ENCODE measurements at places on chromosomes 6 and 20.

DNA sequence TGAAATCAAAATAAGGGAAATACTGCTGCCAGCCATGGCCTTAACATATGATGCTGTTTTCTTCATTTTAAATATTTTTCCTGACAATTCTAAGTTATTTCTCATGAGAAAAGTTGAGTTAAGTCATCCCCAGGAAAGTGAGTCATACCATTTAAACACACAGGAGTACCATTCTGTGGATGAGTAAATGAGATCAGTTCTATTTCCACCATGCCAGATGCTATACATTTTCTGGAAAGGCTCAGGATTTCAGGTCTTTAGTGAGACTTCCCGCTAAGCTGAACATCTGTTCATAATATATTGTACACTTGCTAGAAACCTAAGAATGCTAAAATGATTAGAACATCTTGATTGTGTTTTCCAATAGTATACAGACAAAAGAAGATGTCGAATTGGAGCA, 256.2 kb upstream of the MANEA start:
- DNase-seq: no peak

GRCh38 chr6:7636151-7636550, 46.2 kb downstream of the SNRNP48 start:
- no peak for DNase-seq

- DNase-seq: peak; percentile 82
Measured at GRCh38 chr20:48962421-48962820, 40.9 kb downstream of the ARFGEF2 start.

GRCh38 chr20:44010162-44010704, 95.6 kb downstream of the TOX2 start:
- DNase-seq: no peak

GRCh38 chr20:18647777-18648176, 59.9 kb downstream of the DTD1 start:
- no peak for DNase-seq

GRCh38 chr20:59647271-59647670, 42.9 kb downstream of the PHACTR3 start:
- DNase-seq: no peak

DNA sequence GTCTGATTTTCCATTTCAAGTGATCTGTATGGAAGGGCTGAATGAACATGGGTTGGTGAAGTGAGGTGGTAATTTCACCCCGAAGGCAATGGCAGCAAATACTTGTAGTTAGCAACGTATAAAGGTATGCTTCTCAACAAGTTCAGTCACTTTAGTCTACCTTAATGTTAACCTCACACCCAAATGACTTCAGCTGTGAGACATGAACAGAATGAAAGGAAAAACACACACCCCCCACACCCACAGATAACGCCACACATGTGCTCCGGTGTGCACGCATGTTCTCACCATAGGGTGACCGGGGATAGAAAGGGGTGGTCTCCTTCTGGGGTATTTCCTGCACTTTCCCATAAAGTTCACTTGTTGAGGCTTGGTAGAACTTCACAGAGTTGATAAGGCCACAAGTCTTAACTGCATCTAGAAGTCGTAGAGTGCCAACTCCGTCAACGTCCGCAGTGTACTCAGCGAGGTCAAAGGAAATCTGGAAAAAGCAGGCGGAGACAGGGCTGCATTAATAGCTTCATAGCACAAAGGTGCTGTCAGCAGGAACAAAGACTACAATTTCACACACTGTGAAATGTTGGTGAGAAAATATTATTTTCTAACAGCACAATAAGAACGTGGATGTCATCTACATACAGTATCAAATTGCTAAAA, 284.8 kb downstream of the GMDS start:
- DNase-seq: no peak

- no peak for DNase-seq
Measured at GRCh38 chr20:37243937-37244571, 17.6 kb downstream of the GHRH start.

DNA sequence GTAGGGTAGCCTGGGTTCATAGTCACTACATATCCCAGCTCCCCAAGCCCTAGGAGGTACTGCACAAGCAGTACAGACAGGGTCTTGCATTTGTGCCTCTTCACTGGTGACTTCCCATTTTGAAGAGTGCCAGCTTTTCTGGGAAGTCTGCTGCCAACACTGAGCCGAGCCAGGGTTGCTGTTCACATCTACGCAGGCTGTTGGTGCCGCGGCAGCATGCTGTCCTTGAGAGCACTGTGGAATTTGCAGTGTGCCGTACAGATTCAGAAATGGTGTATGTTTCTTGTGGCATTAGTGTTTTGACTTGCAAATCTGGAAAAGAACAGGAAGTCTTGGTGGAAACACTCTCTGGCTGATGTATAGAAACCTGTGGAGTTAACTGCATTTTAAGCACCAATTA, 67.5 kb downstream of the JARID2 start:
- DNase-seq: peak; percentile 53

DNA sequence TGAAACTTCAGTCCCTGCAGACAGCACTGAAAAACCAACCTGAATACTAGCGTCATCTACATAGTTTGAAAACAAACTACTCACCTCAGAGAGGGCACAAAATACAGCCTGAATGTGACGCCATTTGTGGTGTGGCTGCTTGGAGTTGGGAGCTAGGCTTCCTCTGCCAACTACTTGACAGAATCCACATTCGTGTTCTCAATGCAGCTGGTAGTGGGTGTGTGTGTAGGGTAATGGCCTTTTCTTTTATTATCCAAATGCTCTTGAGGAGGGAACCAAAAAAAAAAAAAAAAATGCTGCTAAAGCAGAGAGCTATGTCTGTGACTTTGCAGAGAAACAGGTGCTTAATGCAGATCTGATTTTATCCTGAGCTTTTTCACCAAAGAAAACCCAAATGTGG, 207.8 kb downstream of the OTOR start:
- no peak for DNase-seq

DNA sequence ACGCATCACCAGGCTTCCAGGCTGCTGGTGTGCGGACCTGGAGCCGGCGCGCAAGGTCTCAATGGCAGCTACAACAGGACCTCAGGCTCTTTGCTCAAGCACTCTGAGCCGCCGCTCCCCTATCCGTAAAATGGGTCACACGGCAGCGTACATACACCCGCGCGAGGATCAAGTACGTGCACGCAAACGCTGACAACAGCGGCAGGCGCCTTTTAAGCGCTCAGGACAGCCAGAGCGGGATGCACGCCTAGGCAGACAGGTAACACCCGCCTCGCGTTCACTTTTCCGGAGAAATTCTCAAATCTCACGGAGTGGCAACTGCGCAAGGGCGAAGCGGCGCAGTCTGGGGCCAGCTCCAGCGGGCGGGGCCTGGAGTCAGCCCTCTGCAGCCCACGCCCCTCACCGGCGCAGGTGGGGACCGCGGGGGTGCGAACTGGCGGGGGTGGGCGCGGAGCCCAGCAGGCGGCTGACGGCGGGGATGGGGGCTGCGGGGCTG, 535 bp downstream of the EXOC2 start:
- DNase-seq: peak; percentile 48

DNA sequence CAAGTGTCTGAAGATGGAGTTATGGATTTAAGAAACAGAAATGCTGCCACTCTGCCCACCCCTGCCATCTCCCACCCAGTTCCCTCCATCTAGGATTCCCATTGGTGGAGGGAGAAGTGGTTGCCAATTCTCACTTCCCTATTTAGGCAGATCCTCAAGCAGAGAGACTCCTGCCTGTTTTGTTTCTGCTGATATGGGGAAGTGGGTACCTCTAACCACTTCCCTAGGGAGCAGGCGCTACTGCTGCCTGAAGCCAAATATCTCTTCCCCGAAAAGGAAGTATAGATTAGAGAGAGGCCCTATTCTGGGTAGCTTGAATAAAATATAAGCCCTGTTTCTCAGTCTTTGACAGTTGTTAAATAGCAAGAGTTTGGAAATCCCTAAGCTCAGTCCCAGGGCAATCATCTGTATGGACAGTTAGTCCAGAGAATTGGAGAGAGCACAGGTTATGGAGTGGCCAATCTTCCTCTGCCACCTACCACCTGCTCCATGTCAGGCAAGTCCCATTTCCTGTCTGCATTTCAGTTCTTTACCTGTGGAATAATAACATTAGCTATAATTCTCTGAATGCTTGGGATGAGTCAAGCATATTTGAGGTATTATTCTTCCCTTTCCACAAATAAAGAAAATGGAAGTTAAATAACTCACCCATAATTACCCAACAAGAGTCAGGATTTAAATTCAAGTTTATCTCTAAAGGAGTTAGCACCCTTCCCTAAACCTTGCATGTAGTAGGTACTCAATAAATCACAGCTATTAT, 2.6 kb upstream of the ADGB start:
- DNase-seq: peak; percentile 89

DNA sequence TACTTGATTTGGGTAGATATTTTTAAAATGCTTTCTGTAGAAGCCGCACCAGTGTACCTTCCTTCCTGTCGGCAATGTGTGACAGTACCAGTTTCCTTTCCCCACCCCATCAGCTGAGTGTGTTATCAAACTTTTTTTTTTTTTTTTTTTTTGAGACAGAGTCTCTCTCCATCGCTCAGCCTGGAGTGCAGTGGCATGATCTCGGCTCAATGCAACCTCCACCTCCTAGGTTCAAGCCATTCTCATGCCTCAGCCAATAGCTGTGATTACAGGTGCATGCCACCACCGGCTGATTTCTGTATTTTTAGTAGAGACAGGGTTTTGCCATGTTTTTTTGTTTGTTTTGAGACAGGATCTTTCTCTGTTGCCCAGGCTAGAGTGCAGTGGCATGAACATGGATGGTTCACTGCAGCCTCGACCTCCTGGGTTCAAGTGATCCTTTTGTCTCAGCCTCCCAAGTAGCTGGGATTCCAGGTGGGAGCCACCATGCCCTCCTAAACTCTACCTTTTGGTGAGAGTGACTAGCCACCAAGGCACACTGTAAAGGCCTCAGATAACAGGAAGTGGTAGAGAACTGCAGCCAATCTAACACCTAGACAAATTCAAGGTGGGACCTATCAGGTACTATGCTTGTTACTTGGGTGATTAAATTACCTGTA, 26.5 kb upstream of the ZBTB22 start:
- DNase-seq: no peak

GRCh38 chr20:18986146-18986830, 172.7 kb downstream of the SCP2D1 start:
- DNase-seq: no peak

DNA sequence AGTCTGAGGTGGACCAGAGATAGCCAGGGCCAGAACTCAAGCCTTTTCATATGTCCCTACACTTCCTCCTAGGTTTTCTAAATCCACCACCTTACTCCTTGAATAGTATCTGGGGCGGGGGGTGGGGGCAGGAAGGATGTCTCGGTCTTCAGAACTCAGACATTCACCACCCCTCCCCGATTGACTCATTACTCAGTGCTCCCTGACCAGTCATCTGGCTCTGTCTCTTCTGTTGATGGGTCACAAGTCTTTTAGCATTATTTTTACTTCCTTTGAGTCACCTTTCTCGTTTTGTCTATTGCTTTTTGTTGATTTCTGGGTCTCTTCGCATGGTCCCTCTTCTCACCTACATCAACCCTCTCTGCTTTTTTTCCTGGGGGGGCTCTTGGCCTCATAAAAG, 23.3 kb downstream of the NOX3 start:
- DNase-seq: no peak

GRCh38 chr6:107396211-107396610, 63.2 kb downstream of the PDSS2 start:
- no peak for DNase-seq

DNA sequence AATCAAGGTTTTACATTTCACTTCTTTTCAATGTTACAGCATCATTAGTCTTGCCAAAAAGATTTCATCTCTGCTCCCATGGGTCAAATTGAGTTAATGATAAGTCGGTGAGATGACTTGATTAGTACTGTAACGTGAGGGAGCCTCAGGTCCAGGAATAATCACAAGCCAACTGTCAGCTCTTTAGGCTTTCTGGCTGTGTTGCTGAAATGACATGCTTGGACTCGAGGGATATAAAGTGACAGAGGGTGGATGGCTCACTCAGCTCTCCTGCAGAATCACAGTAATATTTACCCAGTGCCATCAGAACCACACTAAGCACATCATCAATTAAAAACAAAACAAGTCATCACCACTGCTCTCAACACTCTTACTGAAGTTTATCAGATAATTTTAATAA, 196.2 kb upstream of the THEMIS start:
- DNase-seq: no peak

DNA sequence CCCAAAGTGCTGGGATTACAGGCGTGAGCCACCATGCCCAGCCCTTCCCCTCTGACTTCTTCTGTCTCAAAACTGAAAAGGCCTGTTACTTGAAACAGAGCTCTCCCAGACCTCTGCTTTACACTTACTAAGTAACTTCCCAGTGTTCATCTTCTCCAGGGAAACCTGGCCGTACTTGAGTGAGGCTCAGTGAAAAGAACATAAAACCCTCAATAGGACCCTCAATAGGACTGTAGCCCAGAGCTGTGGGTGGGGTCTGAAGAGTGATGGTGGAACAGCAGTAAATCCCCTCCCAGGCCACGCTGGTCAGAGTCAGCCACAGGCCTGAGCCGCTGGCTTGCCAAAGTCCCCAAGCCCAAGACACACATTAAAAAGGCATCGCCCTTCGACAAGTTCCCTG, 145.4 kb downstream of the NFATC2 start:
- DNase-seq: no peak

- no peak for DNase-seq
Measured at GRCh38 chr6:156879186-156879585, 102.0 kb downstream of the ARID1B start.

GRCh38 chr6:21187485-21187884, 406.1 kb upstream of the SOX4 start:
- DNase-seq: no peak

DNA sequence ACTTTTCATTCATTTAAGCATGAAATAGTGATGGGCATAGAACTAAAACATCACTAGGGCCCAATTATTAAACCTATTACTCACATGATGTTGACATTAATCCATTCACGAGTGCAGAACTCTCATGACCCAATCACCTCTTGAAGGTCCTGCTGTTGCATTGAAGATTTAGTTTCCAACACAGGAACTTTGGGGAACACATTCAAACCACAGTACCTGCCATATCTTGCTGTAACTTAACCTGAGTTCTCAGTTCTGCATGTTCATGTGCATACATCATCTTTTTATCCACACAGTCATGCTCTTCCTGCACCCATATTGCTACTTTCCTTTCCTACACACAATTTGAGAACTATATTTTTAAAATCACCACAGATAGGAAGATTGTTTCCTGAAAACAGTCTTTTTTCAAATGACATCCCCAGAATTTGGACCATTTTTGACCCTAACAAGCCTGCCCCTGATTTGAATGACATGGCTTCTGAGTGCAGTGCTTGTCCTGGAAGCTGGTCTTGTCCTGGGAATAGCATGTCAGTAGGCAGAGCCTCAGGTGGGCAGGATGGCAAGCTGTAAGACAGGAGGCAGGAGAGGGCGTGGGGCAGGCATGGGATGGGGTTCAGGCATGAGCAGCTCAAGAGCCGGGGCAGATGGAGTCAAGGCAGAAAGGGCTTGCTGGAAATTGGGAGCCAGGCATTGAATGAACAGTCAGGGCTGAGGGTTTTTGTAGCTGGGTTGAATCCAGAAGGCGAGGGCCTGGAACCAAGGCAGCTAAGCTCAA, 49.2 kb upstream of the FOXC1 start:
- DNase-seq: no peak
